Stimulated activated CD4-positive, alpha-beta T cell treated with anti-CD3 and anti-CD28 coated beads, Interleukin-15, amount 100 ng/mL, for 1 hour (primary cell): ENCODE measurements at places on chromosomes 5 and 9.

GRCh38 chr9:95729046-95729445, 146.4 kb upstream of the ERCC6L2 start:
- no peak for DNase-seq

- no peak for DNase-seq
Measured at GRCh38 chr5:160457252-160457651, 35.6 kb downstream of the PTTG1 start.

DNA sequence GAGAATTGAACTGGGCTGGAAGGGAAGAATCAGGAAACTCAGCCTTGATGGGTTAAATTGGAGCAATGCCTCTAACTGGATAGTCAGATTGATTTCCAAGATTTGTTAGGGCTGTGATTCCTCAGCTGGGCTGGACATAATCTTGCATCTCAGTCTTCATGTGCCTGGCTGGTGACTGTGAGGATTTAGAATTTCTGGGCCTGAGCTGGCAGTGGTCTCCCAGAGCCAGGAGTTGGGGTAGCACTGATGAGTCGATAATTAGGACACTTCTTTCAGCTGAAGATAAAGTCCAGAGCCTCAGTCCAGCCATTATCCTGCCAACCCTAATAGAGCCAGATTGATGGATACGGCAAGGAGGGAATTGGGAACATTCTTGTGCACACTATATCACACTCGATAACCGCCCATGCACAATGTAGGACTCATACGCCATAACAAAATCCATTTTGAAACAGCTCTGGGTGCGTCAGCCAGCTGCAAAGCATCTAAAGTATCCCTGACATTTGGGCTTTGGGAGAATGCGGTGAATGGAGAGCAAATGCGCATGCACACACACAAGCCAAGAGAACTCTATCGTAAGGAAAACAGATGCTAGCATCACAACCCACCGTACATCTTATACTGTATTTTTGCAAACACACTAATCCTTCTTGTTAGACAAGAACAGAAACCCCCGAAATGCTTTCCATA, 405.1 kb upstream of the KLF4 start:
- DNase-seq = no peak

GRCh38 chr9:135504262-135505243, 4.1 kb downstream of the MRPS2 start:
- DNase-seq = peak; percentile 28

- DNase-seq = no peak
Measured at GRCh38 chr9:134399435-134400056, 73.3 kb downstream of the RXRA start.

DNA sequence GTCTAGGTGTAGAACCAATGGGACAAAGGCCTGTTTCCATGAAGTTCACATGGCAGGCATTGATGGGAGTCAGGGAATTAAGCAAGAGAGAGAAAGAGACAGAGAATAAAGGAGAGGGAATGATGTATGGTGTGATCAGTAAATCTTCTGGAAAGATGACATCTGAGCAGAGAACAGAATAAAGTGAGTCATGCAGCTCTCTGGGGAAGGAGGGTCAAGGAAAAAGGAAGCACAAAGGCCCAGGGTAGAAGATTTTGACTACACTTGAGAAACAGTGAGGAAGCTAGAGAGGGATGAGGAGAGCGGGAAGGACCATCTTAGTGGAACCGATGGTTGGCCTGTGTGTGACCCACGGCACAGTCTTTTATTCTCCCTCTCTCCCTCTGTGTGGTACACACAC, 425.9 kb downstream of the SPOCK1 start:
- DNase-seq = no peak

DNA sequence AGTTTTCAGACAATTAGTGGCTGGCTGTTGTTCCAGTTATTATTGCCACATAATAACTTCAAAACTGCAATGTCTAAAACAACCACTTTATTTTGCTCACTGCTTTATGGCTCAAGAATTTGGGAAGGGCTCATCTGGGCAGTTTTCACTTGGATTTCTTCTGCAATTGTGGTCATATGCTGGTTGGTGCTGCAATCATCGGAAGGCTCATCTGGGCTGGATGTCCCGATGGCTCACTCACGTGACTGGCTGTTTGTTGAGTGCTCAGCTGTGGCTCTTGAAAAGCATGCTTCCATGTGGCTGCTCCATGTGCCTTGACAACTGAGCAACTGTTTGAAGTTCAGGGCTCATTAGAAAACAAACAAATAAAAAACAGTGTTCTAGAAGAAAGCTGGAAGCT, 1032.5 kb downstream of the DTWD2 start:
- no peak for DNase-seq

GRCh38 chr9:130193531-130194377, 21.6 kb downstream of the NCS1 start:
- DNase-seq = no peak

DNA sequence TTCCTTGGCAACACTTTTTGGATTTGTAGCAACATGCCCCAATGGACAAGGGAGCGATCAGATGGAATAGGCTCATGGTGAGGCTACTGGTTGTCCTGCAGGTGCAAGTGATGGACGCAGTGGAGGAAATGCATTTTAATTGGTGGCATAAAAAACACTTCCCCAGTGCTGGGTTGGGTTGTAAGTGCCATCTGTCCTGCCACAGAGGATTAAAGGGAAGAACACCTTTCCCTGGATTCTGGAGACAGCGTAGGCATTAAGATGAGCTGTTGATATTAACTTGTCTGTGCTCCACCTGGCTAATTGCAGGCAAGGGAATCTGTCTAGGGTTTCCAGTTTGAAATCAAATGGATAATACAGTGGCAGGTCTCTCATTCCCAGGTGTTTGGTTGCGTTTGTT, 173.4 kb downstream of the ZNF462 start:
- no peak for DNase-seq
